ENCODE measurements at places on chromosomes 1 and 21.

GRCh38 chr1:203539831-203540546 lies 46.0 kb downstream of the OPTC start:
- DNase-seq = no peak

DNA sequence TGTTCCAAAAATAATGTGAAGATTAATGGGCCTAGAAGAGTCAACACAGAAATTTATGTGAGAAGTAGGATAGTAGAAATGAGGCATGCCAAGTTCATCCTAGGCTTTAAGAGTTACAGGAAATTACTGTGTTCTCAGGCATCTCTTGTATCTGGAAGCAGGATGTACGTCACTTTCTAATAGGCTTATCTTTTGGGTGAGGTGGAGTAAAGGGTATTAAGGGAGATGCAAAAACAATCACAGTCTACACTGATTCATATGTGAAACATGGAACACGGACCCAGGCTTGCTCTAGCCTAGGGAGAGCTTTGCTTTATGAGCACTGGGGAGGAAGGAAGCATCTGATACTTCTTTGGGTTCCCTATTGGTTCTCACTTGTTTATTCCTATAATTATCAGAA lies 84.5 kb upstream of the RGS4 start:
- DNase-seq = no peak

GRCh38 chr1:23103001-23103889 lies 65.4 kb downstream of the LUZP1 start:
- no peak for DNase-seq

DNA sequence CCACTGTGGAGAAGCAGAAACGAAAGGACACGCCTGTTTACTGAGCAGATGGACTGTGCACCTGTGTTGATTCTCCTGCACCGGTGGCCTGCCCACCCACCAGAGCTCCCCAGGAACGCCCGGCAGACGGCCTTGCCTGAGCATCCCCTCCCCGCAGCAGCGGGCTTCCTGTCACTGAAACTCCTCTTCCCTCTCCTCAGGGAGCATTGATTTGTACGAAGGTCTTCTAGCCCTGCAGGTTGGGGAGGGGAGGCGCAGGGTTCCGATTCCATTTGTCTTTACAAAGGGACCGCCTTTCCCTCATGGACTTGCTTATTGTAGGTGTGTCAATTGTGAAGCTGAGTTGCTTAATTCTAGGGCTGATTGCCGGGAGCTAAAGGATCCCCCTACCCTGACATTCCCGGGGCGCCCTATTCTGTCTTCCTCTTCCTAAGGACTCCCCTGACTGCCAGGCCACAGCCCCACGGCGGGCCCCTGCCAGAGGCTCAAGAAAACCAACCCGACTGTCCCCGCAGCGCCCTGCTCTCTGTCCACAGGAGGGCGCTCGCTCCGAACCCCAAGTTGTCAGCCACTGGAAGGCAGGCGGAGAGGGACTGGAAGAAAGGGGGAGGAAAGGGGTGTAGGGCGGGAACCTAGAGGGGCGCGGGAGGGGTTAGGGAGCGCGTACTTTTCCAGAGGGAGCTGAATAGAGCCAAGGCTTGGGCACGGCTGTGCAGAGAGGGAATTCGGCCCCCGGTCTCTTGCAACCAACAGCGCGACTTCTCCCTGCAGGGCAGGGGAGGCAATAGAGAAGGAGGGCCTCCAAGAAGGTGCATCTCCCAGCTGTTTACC lies 2.8 kb downstream of the S100A6 start:
- DNase-seq = peak; percentile 68

DNA sequence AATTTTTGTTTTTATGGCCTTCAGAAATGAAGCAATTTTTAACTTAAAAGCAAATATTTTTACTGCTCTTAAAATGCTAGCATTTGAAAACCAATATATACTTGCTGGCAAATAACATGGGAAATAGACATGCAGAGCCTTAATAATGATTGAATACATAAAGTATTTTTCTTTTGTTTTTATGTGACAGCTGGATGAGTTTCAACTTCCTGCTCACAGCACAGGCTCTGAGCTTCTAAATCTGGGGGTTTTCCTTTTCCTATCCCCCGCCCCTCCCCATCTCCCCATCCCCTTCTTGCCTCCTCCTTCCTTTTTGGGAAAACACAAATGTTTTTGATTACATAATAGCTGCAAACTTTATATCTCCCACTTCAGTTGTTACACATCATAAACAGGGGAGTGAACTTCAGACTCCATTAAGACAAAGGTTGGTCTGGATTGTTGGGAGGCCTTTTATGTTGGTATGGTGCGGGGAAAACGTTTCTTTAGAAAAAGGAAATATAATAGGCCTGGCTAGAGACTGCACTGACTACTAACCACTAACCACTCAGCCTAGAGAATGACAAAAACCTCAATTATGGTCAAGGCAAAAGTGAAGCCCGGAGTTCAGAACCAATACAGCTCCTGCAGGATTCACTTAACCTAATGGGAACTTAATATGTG lies 116.1 kb upstream of the GORAB start:
- no peak for DNase-seq

- DNase-seq = no peak
Measured at GRCh38 chr1:196098000-196098399, 510.2 kb downstream of the KCNT2 start.

GRCh38 chr1:58883037-58883887 lies 99.4 kb upstream of the JUN start:
- DNase-seq = no peak

DNA sequence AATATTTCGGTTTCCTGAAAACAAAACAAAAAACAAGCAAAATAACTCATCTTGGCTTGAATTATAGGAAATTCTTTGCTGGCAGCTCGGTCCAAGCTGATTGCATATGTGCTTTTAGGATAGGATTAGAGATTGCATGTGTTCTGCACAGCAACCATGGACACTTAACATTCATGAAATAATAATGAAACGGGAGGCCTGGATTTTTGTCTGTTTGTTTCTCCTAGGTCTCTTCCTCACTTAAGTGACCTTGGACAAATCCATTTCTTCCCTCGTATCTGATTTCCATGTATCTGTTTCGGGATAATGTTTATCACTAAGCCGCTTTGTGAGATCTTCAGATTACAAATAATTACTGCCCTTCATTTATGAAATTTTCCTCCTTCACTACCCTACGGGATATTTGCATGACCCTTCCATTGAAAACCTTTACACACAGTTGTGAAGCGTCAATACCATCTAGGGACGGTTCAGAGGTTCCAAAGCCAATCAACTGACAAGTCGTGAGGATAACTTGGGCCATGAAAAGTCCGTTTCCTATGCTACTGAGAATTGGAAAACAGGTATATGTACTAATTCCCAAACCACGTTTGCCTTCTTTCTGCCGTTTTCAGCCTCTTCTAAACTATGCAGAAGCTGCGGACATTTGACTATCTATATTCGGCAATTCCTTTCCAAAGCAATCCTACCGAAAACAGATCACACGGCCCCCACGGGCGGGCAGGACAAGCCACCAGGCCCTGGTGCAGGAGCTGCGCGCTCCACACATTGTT lies 1.3 kb upstream of the H3-3A start:
- no peak for DNase-seq

Measured in stimulated activated CD4-positive, alpha-beta T cell treated with anti-CD3 and anti-CD28 coated beads, Interleukin-15, amount 100 ng/mL, for 1 hour (primary cell).